ENCODE measurements at places on chromosomes 4 and X. TPM values are rescaled to one million over a fixed set of nuclear protein-coding genes. Genes with fewer than 3 reads are reported as not detected.
A peak's percentile ranks its signal among the peaks of the same experiment; 100 is the strongest.

GRCh38 chrX:106711375-106711774 is 15.1 kb upstream of the RNF128 start:
- DNase-seq: no peak

DNA sequence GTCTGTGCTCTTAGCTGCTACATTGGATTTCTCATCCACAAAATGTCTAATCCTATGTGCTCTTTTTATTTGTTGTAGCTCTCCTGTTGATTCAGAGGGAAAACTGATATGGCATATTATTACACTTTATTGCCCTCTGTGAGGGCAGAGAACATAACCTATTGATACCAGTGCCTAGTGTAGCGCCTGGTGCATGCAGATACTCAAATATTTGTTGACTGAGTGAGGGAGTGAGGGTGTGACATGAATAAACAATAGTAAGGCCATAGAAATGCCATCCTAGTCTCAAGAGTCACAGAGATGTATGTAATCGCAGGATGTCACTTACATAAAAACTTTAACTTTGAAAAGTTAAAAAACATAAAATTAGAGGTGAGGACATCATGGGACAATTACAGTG is 159.1 kb downstream of the SHROOM3 start:
- DNase-seq: no peak

DNA sequence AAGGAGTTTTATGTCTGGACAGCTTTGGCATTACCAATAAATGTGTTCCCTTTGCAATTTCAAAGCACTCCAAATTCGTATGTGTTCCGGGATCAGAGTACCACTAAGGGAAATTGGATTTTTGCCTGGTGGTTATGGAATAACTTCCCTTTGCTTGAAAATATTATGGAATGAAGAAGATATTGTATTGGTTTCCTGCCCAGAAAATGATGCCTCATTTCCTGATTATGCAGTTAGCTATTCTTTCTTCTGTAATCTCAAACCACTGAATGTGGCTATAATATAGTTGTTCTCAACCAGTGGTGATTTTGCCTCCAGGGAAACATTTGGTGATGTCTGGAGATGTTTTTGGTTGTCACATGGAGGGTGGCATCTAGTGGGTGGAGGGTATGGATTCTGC is 142.9 kb downstream of the PCDH7 start:
- DNase-seq: peak; percentile 22

- no peak for DNase-seq
Measured at GRCh38 chrX:44265559-44265958, 77.9 kb downstream of the EFHC2 start.

Gene DCAF4L1
- total RNA-seq: not detected

Gene CLTRN
- not detected for total RNA-seq

DNA sequence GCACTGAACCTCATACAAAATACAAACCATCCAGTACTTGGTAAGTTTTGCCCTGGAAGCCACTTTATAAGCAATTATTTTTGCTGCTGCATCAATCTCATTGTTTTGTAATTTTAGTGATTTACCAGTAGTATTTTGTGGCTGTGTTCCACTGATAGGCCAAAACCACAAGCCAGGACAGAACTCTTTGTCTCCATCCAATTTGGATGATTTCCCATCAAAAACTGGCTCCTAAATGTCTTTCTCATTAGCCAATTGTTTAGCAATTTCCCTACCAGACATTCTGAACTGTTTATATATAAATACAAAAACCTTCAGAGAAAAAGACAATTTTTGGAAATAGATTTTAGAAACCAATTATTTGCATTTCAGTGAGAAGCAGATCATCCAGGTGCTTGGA is 4.4 kb downstream of the GSPT2 start:
- DNase-seq: no peak

Gene CSAG1
- total RNA-seq: not detected

DNA sequence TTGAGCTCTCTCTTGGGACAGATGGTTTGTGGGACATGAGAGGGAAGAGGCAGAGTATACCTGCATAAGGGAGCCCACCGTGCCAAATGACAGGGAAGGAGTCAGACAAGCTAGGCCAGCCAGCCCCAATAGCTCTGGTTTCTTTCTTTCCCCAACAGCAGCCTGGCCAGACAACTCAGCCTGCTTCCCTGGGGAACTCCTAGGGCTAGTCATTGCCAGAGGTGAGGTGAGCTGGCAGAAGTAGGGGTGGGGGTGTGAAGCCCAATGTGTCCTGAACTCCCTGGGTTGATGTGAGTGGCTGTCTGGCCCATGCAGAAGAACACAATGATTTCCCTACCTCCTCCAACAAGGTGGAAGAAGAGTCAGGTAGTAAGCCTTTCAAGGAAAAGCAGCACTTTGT is 135.5 kb downstream of the AMMECR1 start:
- no peak for DNase-seq

GRCh38 chr4:173121076-173121561 is 47.5 kb upstream of the GALNT7 start:
- DNase-seq: peak; percentile 26

Gene TMEM47
- total RNA-seq: 0.12 TPM

DNA sequence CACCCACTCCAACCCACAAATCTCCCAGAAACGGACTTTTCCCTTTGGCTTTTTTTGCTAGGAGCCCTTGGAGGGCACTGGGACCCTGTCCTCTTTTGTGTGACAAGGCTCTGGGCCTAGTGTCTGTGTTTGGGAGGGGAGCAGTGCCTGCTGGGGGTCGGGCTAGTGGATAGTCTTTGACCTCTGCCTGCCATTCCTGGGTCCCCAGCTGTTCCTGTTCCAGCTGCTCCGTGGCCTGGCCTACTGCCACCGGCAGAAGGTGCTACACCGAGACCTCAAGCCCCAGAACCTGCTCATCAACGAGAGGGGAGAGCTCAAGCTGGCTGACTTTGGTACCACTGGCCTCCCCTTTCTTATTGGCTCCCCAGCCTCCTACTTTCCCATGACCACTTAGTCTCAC is 6.7 kb upstream of the USP11 start:
- no peak for DNase-seq

Gene AKAP14
- not detected for total RNA-seq

DNA sequence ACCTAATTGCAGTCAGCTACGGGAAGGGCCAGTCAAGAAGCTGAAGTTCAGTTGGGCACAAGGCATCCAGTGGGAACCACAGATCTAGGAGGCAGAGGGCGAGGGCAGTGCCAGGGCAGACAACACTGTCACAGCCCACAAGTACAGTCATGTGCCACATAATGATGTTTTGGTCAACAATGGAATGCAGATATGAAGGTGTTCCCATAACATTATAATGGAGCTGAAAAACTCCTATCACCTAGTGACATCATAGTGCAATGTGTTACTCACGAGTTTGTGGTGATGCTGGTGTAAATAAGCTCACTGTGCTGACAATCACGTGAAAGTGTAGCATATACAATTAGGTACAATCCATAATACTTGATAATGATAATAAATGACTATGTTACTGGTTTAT is 4.5 kb upstream of the TMEM255A start:
- DNase-seq: no peak

DNA sequence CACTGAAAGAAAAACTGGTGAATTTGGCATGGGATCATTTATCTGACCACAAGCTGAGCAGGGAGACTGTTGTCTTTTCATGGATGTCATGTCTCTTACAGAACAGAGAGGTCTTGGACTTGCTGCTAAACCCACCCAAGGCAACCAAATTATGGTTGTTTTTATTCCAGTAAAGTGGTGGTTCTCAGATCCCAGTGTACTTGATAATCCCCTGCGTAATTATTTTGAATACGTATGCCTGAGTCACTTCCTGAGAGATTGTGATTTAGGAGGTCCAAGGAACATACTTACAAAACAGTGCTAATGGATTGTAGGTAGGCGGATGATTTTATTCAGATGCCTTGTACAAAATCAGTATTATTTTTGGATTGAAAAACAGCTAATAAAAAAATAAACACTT is 585.6 kb downstream of the IL1RAPL1 start:
- peak; percentile 68 for DNase-seq

DNA sequence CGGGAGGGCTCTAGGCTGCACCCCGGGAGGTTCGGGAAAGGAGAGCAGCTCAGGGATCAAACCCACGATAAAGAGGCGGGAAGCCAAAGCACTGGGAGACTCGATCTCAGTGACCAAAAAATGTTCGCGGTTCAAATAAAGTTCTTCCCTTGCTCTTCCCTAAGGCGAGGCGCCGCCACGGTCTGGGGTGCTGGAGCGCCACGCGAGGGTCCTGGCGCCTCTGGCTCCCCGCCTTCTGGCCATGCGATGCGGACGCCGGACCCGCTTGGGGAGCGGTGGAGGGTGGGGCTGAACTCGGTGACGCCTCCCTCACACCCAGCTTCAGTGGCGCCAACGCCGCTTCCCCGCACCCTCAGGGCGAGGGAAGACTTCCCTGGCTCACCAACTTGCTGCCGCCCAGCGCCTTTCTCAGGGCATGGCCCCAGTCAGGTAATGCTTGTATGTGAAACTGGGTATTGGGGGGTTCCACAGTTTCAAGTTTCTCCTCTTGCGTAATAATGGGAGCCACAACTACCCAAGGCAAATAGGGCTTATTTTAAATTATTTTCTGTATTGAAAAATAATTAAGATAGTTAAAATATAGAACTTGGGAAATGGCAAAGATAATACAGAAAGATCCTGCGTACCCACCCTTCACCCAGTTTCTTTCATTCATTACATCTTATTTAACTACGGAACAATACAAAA is at the start of gene QRFPR:
TSS of gene QRFPR (minus strand) at position 243 of the 687 bp plus-strand sequence. CDS start 371 bp downstream, outside the sequence.
- DNase-seq: no peak

GRCh38 chrX:43718956-43719355 is 62.9 kb downstream of the MAOA start:
- DNase-seq: peak; percentile 36

- no peak for DNase-seq
Measured at GRCh38 chrX:107576392-107576791, 51.9 kb upstream of the PRPS1 start.

- no peak for DNase-seq
Measured at GRCh38 chr4:38531141-38531727, 132.8 kb upstream of the KLF3 start.

Gene HTN1
- not detected for total RNA-seq

Gene UGT2B17
- total RNA-seq: not detected

DNA sequence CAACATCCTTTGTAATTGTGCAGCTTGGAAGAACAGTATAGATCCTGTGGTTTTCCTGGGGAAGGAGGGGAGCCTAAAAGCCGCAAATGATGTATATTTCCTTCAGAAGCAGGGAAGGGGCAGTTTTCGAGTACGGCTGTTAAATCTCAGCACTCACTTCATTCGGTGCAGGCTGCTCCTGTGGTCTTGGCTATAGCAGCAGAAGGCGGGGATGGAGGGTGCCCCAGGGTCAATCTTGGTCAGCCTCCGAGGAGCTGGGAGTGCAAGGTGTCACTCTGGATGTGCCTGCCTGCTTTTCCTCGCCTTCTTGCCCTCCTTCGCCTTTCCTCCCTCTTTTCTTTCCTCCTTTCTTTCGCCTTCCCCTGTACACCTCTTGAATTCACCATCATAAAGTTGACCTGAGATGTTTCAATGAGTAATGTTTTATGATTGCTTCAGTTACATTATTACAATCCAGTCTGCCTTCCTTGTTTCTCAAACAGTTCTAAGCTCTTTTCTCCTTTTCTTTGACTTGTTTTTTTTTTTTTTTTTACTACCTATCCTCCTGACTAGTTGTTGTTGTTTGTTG is 101.6 kb downstream of the RELL1 start:
- DNase-seq: no peak

DNA sequence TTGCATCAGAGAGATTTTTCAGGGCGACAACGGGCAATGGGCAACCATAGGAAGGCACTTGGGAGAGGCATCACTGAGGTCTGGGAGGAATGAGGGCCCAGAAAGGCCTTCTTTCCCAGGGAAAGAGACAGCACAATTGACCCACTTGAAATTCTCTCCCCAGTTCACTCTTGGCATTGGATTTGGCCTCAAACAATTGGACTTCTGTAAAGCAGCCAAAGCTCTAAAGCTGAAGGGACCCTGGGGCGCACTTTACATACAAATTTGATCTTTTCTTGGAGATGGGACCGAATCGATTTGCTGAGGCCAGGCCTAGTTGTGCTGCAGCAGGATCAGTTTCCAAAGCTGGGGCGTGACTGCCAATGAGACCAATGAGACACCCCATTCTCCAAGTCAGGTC is 3.2 kb downstream of the ARHGAP36 start:
- DNase-seq: no peak

Gene KLHL4
- total RNA-seq: 3.3 TPM

DNA sequence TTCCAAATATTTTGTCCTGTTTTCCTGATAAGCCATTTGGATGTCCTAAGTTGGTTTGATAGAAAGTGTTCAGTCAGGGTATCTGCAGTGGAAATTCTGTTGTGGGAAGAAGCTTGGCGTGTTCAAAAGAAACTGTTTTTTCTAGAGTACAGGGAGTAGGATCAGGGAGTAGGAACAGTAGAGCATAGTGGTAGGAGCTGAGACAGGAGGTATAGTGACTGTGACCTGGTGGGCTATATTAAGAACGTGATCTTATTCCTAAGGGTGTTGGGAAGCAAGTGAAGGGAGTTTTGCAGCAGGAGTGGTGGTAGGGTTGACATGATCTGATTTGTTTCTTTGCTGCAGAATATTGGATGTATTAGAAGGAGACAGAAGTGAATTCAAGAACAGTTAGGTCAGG is 348.2 kb downstream of the BMPR1B start:
- DNase-seq: no peak

- no peak for DNase-seq
Measured at GRCh38 chrX:135275973-135276372, 24.1 kb downstream of the ETDA start.
